Esophagus squamous epithelium (tissue), 5 donors: ENCODE measurements at places on chromosomes 13 and 19.

- no peak for DNase-seq
These were observed 59.0 kb upstream of the SCEL start for GRCh38 chr13:77476456-77476855.

DNA sequence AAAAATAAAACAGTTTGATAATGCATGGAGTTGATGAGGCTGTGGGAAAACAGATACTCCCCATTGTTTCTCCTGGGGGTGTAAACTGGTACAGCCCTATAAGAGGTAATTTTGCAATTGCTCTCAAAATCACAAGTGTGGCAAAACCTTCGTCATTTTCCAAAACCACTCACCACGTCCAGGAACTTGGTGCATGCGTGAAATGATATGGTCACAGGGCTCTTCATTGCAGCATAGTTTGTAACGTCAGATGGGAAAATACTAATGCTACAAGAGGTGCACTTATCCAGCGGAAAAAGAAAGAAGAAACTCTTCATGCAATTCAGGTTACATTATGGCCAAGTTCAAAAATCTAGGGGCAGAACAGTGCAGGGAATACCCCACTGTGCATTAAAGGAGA is 11.9 kb upstream of the PLAUR start:
- no peak for DNase-seq

GRCh38 chr13:100534147-100534843 is 54.3 kb downstream of the GGACT start:
- no peak for DNase-seq

DNA sequence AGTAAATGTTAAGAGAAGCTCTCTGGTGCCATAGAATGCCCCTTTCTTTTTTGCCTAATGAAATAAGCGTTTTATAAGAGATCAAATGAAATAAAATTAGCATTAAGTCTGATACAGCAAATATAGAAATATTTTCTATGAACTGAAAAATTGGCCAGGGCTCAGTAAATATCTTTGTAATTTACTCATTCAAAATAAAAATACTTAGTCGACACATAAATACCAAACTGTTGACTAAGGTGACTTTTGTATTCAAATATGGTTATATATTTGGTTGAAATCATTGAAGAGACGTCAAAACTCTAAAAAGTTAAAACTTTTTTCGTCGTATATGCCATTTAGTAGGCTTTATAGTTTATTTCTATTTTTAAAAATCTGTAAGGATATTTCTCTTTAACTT is 25.6 kb downstream of the IPO5 start:
- no peak for DNase-seq

- DNase-seq: no peak
These were observed 24.4 kb downstream of the SPATA13 start for GRCh38 chr13:24184882-24185281.
